Activated CD4-positive, alpha-beta T cell treated with anti-CD3 and anti-CD28 coated beads, Interleukin-2, amount 50 U/mL, for 24 hours (primary cell): ENCODE measurements at places on chromosomes 2 and 18.

GRCh38 chr2:11390399-11390658 lies 45.9 kb upstream of the ROCK2 start:
- DNase-seq = no peak

DNA sequence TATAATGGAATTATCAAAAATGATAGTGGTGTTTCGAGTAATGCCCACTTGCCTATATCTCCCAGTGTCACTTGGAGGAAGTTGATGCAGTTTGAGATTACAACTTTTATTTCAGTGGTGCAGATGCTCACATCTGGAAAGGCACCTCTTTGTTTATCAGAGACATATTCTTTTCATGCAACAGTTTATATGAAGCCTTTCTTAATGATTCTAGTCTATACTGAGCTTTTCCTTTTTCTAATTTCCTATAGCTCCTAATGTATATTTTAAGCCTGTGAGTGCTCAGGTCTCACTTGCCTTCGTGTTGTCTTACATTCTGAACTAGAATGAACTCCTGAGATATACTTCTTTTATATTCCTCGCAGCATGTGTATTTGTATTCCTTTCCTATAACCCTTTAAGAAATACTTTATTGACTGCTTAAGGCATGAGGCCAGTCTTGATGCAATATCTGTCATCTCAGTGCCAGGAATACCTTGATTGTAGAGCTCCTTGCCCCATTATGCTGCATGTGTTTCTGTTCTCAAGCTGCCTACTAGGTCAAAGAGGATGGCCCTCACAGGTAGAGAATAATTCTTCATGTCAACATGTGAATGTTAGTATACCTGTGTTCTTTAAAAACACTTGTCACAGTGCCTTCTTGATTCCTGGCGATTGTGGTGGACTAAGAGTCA lies 52.6 kb downstream of the VRK2 start:
- DNase-seq = no peak

- no peak for DNase-seq
Observed at GRCh38 chr2:217433522-217433921, 569.3 kb downstream of the TNS1 start.

GRCh38 chr18:32257084-32257785 lies 67.4 kb downstream of the MEP1B start:
- no peak for DNase-seq

- DNase-seq = no peak
Observed at GRCh38 chr2:58992062-58992706, 751.1 kb upstream of the FANCL start.

DNA sequence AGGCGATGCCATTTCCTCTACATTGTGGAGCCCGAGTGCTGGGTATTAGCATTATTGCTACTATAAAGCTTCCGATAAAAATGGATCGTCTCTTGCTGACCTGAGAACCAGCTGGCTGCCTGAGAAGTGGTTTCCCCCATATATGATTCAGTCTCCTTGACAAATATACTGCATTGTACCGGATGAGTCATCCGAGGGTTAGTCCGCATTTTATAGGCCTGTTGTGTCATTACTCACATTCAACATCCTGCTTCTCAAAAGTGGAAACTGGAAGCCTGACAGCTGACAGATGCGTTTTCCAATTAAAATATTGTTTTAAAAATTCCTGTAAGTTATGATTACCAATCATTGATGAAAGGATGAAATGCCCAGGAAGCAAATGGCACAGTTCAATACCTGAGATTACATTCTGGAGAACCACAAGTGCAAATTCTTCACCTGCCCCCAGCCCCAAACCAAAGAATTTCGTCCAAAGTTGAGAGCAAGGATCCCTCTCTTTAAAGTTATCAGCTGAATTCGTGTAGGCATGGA lies 65.7 kb downstream of the SPRED2 start:
- peak; percentile 35 for DNase-seq

DNA sequence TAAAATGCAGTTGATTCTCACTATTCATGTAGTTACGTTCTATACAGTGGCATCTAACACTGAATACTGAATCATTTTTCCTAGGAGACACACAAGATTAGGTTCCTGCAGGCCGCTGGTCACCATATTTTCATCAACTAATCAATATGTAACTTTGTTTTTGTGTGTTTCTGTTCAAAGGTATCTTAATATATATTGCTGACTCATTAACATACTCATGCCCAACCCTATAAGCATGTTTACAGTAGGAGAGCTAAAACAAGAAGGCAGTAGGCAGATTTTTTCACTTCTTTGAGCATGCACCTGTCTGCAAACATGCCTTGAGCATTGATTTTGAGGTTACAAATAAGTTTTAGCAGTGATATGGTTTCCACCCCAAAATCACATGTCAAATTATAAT lies 30.3 kb upstream of the CNGA3 start:
- DNase-seq = no peak

GRCh38 chr2:217872319-217872718 lies 130.5 kb downstream of the TNS1 start:
- no peak for DNase-seq

- no peak for DNase-seq
Observed at GRCh38 chr2:199589306-199589705, 131.6 kb upstream of the SATB2 start.

DNA sequence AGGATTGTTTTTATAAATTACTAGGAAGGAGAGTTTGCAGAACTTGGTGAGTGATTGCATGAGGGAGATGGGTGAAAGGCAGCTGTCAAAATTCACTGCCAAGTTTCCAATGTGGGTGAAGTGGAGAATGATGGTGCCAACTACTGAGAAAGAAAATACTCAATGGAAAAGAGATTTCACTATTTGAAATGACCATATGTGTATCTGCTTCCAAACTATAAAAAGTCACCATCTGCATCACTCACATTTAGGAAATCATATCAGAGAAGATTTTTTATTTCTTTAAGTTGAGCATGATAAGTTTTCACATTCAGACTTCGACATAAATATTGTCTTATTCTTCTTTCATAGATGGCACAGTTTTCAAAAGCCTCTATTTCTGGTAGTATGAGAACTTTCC lies 570.0 kb upstream of the DSEL start:
- no peak for DNase-seq

DNA sequence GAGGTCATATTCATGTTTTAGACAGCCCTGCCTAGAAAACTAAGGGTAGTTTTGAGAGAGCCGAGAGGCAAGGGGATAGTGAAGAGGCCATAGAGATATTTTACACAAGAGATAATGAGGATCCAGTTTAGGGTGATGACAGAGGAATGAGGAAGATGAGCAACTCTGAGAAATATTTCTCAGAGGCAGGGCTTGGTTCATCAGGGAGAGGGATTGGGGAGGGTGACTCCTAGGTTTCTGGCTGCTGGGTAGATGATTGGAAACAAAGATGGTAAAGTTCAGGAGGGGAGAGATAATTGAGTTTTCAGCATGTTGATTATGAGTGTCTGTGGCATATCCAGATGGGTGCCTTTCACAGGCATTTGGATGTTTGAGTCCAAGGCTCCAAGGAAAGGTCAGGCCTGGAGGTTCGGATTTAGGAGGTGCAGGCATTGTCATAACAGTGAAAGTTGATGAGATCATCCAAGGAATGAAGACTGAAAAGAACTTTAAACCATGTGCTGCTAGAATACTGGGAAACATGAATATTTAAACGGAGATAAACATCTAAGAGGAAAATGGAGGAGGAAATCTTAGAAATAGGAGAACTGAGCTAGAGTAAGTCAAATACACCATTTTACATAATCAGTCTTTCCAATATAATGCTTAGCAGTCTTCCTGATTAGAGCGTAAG lies 7.4 kb downstream of the MYL12B start:
- no peak for DNase-seq

- DNase-seq = no peak
Observed at GRCh38 chr2:50840341-50841124, 191.4 kb downstream of the NRXN1 start.

GRCh38 chr2:20035955-20036666 lies 15.3 kb downstream of the LAPTM4A start:
- DNase-seq = no peak

DNA sequence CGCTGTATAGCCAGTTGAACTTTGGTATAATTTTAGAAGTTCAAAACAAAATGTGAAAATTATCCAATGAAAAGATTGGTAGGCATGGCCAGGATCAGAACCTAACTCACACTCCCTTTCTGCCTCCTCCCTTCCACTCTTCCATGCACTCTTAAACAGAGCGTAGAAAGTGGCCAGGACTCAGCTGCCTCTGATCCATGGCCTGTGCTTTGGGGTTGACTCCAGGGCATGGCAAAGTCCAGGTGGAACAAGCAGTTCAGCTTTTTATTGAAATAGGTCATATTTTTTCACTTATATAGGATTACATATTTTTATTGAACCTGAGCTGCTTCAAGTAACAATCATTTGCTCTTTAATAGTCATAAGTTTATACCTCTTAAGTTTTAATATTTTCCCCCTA lies 26.2 kb downstream of the INPP1 start:
- DNase-seq = no peak

- no peak for DNase-seq
Observed at GRCh38 chr2:25105336-25106085, 62.9 kb downstream of the POMC start.

- no peak for DNase-seq
Observed at GRCh38 chr2:111975053-111975552, 76.7 kb downstream of the MERTK start.

DNA sequence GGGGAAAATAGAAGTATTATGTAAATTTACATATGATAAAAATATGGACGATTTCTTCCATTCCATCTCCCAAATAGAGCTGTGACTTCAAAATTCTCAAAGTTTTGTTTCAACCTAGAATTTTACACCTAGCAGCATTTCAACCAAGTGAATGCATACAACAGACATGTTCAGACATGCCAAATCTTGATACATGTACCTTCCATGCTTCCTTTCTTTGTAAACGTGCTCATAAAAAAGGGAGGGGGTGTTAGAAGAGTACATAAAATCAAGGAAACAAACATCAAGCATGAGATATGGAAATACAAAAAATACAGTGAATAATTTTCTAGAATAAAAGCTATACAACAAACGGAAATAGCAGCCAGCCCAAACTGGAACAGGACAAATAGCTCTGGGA lies 974.2 kb downstream of the ERBB4 start:
- DNase-seq = no peak

DNA sequence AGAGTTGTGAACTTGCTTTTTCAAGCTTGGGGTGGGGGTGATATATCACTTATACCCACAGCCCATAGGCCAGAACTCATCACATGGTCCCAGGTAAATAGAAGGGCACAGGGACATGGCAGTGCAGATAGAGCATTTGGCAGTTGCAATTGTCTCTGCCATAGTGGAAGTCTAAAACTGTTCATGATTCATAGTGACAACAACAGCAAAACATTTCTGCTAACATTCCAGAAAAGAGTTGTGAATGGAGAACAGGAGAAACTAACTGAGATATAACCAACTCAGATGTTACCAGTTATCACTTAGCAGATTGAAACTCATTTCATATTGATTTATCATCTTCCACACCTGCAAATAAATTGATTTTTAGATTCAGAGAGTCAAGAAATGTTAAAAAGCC lies 278.6 kb upstream of the KYNU start:
- DNase-seq = no peak

- DNase-seq = no peak
Observed at GRCh38 chr2:23628926-23629771, 244.2 kb downstream of the KLHL29 start.

GRCh38 chr2:157837851-157838441 lies 38.2 kb downstream of the ACVR1 start:
- DNase-seq = no peak

DNA sequence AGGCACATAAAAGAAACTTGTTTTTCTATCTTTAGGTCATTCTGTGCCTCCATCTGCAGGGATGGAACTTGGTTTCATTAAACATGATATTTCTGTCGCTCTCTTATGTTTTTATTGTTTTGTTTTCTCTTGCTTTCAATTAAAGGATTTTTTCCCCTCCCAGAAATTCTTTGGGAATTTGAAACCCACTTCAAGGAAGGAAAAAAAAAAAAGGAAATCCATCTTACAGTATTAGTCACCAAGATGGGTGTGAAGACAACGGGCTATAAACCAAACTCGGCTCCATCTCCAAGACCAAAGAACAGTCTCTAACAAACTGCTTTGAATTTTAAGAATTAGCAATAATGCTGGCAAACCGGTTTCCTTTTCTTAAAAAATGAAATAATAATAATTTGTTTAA lies 244.1 kb downstream of the BCL11A start:
- no peak for DNase-seq

DNA sequence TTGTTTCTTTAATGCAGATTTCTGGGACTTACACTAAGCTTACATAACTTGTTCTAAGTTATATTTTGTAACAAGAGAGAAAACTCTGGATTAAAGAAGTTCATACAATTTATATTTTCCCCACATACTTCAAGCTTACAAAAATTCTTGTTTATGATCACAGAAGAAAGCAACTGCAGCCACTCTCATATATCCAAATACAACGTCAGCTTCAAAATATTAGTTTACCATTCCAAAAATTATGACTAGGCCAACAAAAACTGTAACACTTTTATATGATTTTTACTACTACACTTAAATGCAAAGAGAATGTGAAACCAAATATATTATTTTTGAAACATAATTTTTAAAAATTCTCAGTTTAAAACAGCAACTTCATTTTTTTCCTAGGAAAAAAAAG lies 30.9 kb downstream of the LPIN2 start:
- no peak for DNase-seq

DNA sequence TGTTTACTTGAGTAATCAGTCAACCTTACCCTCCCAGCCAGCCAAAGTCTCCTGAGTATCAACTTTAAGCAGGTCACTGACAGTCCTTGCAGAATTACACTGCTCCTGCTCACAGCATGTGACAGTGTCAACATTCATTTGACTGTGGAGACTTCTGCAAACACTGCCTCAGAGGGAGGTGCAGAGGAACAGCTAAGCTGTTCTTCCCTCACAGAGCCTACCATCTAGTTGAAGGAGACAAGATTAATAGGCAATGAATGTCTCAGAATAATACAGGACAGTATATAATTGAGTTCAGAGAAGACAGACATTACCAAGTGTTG lies 11.9 kb downstream of the SLC14A2 start:
- DNase-seq = no peak

DNA sequence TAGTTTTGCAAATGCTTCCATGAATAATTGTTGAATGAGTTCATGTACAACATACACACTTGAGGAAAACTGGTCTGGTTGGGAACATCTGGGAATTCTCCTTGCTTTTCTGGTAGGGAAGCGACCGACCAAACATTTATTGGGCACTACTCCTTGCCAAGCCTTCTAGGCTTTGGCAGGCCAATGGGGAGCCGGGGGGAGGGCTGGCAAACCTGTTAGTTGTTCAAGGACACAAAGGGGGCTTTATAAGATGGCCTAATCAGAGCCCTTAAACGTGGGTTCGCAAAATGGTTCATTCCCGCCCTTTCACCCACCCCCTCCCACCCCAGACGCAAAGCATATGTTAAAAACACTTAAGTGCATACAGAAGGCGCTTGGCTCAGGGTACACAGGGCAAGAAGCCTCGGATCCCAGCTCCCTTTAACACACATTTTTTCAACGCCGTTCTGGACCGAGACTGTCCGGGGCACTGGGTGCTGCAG lies 844 bp upstream of the VSNL1 start:
- DNase-seq = no peak

- DNase-seq = no peak
Observed at GRCh38 chr2:239025951-239026461, 178.1 kb downstream of the TWIST2 start.

GRCh38 chr2:168490946-168491605 lies 35.0 kb downstream of the CERS6 start:
- DNase-seq = no peak
